ENCODE measurements at places on chromosomes 5 and 9.

DNA sequence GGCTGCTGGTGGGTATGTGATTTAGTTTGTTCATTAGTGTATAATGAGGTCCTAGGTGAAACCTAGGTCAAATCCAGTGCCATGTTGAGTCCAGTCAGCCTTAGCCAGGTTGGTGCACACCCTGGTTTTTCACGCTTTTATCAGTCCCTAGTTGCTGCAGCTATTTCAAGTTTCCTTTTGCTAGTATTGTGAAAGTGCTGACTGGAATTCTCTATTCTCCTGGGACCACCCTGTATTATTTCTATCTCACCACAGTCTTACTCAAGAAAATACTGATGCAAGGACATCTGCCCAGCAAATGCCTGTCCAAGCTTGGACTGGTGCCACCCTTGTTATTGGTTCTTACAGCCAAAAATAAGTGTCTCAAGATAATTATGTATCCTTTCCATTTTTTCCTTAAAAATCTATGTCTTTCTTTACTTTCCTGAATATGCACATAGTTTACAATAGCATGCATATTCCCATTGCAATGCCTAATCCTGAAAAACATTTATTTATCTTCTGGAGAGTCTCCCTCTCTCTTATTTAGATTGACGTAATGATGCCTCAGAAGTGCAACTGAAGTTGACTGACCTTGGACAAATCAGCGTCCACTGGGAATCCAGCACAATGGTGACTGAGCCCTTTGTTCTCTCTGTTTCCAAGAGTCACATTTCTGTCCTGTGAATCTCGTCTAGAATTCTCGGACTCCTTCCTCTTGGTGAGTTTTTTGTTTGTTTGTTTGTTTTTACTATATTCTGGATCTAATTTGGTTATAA lies 1075.0 kb downstream of the CDH9 start:
- no peak for DNase-seq

- no peak for DNase-seq
Observed at GRCh38 chr5:115349001-115349817, 52.8 kb upstream of the CCDC112 start.

DNA sequence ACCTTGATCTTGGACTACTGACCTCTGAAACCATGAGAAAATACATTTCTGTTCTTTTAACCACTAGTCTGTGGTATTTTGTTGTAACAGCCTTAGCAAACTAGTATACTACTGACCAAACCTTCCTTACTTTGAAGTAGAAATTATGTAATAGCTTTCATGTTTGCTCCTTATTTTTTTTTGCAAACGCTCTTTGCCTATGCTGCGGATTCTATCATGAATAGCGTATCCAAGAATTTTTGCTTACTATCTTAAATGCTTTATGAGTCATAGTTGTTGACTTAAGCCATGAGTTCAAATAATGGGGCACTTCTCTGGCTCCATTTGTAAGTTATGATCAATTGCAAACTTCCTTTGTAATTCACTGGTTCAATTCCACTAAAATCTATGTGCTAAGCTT lies 154.8 kb upstream of the CYLC2 start:
- DNase-seq, result no peak

DNA sequence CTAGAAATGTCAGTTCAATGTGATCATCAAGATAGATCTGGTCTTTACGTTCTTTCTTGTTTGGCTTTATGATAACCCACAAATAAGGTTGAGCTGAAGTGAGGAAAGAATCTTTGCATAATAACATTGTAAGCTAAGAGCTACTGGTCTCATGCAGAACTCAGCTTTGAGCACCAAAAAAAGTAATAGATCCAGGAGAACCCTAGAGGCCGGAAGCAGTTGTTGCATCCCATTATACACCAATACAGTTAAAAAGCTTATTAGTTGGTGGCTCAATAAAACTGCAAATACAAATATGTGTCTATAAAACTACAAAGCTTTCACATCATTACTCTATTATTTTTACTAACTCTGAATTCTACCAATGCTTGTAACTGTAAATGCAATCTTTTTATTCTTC lies 85.5 kb upstream of the NUDT12 start:
- no peak for DNase-seq

DNA sequence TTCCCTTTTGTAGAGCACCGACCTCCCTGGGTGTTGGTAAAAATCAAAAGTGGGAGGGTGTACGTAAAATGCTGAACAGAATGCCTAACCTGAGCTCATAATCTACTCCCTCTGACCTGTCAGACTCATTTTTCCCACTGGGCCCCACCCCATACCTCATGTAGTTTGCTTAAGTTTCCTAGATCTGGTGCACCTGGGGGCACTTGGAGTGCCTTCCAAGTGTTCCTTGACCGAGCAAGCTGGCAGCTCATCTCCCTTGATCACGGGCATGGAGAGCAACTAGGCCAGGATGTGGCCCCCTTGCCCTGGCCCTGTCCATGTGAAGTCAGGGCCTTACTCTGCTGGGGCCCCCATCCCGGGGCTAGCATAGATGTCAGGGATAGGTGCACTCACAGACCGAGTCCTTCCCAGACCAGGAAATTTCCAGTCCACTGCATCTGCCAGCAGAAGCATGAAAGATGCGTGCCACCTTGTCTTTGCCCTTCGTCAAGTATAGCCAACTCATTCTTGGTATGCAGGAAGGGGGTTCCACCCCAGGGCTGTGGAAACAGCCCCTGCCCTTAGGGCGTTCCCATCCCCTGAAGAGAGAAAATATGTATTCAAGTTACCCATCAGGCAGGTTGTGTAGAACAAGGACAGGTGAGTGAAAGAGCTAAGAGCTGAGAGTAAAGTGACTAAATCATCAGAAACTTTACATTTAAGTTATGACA lies 41.9 kb downstream of the SLC22A5 start:
- DNase-seq, result no peak

DNA sequence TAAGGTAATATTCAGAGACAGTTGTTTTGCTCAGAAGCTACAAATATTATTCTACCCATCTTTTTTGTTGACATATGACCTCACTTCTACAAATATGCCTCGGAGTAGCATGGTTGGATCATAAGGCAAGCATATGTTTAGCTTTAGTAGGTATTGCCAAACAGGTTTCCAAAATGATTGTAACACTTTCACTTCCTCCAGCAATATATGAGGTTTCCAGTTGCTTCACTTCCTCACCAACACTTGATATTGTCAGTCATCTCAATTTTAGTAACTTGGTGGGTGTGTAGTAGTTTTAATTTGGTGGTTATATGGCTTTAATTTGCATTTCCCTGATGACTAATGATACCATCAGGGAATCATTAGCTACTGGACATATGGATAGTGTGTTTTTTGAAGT lies 46.7 kb downstream of the TNFSF8 start:
- no peak for DNase-seq

DNA sequence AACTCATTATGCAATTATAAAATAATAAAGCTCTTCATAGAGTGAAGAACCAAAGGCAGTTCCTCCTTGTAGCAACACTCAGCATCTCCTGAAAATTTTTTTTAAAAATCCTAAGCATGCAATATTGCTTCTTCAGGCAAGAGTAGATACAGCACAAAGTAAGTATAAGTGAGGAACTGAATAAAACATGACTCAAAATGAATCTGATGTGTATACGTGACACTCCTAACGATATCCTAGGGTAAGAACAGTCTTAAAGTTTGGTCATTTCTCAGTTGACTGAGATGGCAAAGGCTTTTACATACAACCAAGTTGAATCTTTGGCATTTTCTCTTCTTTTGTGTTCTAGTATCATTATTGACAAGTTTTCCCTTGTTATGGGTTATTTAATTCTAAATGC lies 41.1 kb upstream of the AOPEP start:
- DNase-seq, result no peak

GRCh38 chr9:106733828-106734380 lies 129.1 kb upstream of the ZNF462 start:
- no peak for DNase-seq
